ENCODE measurements at places on chromosomes 16 and 17.

GRCh38 chr17:15350777-15351477, 9.5 kb upstream of the TEKT3 start:
- peaks cover 47% of the 10 kb centered on the region for H3K27me3 ChIP-seq
- H3K36me3 ChIP-seq, result no peaks in the 10 kb centered on the region
- no peak overlapping the region for H3K4me3 ChIP-seq
- H3K27ac ChIP-seq, result no peak overlapping the region
- no peak for ATAC-seq

- H3K36me3 ChIP-seq, result no peaks in the 10 kb centered on the region
- H3K27ac ChIP-seq, result no peak overlapping the region
- no peak overlapping the region for H3K4me3 ChIP-seq
- no peak for ATAC-seq
These were observed 250.4 kb downstream of the MRTFB start for GRCh38 chr16:14321542-14321941.

- H3K27ac ChIP-seq, result no peak overlapping the region
- H3K27me3 ChIP-seq, result peaks cover 44% of the 10 kb centered on the region
- no peaks in the 10 kb centered on the region for H3K36me3 ChIP-seq
- peaks cover 5% of the 10 kb centered on the region for H3K4me1 ChIP-seq
- ATAC-seq, result no peak
- no peak overlapping the region for H3K4me3 ChIP-seq
These were observed 19.3 kb upstream of the ADCY9 start for GRCh38 chr16:4135537-4135936.

DNA sequence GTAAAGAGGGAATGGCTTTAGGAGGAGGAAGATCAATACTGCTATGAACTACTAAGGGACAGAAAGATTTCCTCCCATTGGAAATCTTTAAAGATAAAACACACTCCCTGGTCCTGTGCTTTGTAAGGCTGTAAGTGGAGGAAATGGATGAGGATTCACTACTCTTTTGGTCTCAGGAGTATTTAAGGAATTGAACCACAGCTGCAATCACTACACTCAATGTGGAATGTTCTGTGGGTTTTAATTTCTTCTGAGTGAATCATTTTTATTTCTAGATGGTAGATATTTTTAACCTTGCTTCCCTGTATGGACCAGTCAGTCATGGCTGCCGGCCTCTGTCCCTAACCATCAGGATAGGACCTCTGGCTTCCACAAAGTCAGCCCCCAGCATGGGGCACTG, 65.6 kb downstream of the SDR42E1 start:
- no peak overlapping the region for H3K4me3 ChIP-seq
- peak overlapping the region; percentile 22 for H3K27ac ChIP-seq
- no peaks in the 10 kb centered on the region for H3K4me1 ChIP-seq
- H3K27me3 ChIP-seq, result no peaks in the 10 kb centered on the region
- no peak for ATAC-seq

- H3K27me3 ChIP-seq, result peaks cover 68% of the 10 kb centered on the region
- no peak for ATAC-seq
- no peak overlapping the region for H3K27ac ChIP-seq
These were observed 9.0 kb upstream of the TBC1D3B start for GRCh38 chr17:36185416-36185815.

GRCh38 chr16:54696970-54697369, 233.7 kb upstream of the IRX5 start:
- no peaks in the 10 kb centered on the region for H3K4me1 ChIP-seq
- H3K4me3 ChIP-seq, result no peak overlapping the region
- no peak overlapping the region for H3K27ac ChIP-seq
- no peak for ATAC-seq

DNA sequence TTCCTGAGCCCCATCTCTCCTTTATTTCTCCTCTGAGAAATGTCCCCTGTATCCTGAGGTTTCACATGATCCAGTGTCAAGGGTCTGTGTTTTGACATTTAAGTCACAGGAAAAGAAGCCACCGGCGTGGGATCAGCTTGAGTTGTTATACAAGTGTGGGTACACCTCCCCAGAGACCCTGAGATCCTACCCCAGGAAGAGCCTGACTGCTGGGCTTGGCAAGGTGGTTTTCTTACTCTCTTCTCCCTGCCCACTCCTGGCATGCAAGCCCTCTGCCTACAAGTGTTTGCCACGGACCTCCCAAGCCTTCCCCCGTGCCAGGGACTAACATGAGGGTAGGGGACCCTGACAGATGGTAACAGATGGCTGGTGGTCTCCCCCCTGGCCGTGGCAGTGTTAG, 2.8 kb upstream of the ARHGAP27 start:
- H3K4me3 ChIP-seq, result no peak overlapping the region
- H3K36me3 ChIP-seq, result peaks cover 14% of the 10 kb centered on the region
- no peaks in the 10 kb centered on the region for H3K27me3 ChIP-seq
- peaks cover 30% of the 10 kb centered on the region for H3K4me1 ChIP-seq
- H3K27ac ChIP-seq, result peak overlapping the region; percentile 37

- H3K36me3 ChIP-seq, result no peaks in the 10 kb centered on the region
- no peak overlapping the region for H3K27ac ChIP-seq
These were observed 5.9 kb downstream of the RNF43 start for GRCh38 chr17:58411408-58411894.

GRCh38 chr16:57007530-57007929, 18.2 kb downstream of the NLRC5 start:
- peaks cover 88% of the 10 kb centered on the region for H3K4me1 ChIP-seq
- H3K4me3 ChIP-seq, result peak overlapping the region; percentile 15
- H3K36me3 ChIP-seq, result peaks cover 66% of the 10 kb centered on the region
- H3K27me3 ChIP-seq, result no peaks in the 10 kb centered on the region
- ATAC-seq, result peak; percentile 54
- peak overlapping the region; percentile 94 for H3K27ac ChIP-seq

GRCh38 chr16:1689853-1690252, 11.8 kb downstream of the JPT2 start:
- H3K27me3 ChIP-seq, result no peaks in the 10 kb centered on the region
- no peak overlapping the region for H3K4me3 ChIP-seq
- peaks cover 5% of the 10 kb centered on the region for H3K4me1 ChIP-seq

- no peaks in the 10 kb centered on the region for H3K27me3 ChIP-seq
- peaks cover 25% of the 10 kb centered on the region for H3K4me1 ChIP-seq
- ATAC-seq, result no peak
- peak overlapping the region; percentile 70 for H3K27ac ChIP-seq
These were observed 8.4 kb downstream of the ZNF652 start for GRCh38 chr17:49353607-49354006.

DNA sequence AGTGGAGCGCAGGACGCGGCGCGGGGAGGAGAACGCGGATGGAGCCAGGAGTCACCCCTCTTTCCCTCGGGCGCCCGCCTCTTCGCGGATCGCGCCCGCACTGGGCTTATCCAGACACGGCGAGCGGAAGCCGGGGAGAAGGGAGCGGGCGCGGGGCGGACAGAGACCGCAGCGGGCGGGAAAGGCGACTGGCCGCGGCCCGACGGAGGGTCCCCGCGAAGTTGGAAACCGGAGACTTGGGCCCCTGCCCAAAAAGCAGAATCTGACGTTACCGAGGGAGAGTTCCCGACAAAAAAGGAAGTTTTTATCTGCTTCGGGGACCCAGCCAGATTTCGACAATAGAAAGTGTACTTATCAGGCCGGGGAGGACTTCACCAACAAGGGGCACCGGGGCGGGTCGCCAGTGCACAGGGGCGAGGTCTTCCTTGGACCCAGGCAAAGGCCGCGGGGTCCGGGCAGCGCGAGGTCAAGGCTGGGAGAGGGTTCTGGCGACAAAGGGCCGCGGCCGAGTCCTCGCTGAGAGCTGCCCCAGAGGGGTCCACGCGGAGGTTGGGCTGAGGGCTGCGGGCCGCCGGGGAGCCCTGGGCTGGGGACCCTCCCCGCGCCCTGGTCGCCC, 519 bp downstream of the ST6GALNAC2 start:
- no peak for ATAC-seq
- peak overlapping the region; percentile 17 for H3K27ac ChIP-seq
- peak overlapping the region; percentile 79 for H3K4me3 ChIP-seq

DNA sequence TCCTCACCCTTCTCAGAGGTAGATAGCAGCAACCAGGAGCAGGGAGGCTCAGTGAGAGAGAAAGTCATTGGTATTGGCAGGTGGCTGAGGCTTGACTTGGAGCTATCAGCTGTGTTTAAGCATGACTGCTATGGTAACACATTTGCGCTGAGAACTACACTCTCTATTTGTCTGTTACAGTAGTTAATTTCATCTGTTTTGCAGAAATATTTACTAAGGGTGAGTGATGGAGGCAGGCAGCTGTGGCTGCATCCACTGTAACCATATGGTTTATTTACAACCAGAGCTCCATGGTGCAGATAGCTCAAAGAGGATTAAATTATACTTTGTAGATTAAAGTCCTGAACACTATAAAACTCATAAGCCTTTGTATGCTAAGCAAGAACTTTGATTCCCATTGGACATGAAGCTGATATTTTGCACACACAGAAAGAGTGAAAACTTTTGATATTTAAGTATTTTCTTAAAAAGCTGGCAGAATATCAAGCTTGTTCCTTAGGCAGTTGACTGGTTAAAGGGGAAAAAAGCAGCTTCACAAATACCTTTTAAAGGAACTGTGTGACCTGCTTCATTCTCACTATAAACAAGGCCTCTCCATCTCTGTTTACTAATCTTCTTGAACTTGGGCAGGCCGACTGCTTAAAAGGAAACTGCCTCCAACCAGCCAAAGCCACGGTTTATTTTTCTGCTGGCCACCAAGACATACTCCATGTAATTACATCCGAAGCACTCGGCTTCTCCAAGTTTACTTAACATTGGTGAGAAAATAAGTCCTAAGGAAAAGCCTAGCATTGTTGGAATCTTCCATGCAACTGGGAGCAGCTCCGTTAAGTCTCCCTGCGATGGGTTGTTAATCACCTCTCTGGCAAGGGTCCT, 299.8 kb upstream of the ZFHX3 start:
- H3K36me3 ChIP-seq, result no peaks in the 10 kb centered on the region
- H3K27me3 ChIP-seq, result no peaks in the 10 kb centered on the region
- no peak overlapping the region for H3K4me3 ChIP-seq
- ATAC-seq, result no peak
- H3K4me1 ChIP-seq, result no peaks in the 10 kb centered on the region
- no peak overlapping the region for H3K27ac ChIP-seq

DNA sequence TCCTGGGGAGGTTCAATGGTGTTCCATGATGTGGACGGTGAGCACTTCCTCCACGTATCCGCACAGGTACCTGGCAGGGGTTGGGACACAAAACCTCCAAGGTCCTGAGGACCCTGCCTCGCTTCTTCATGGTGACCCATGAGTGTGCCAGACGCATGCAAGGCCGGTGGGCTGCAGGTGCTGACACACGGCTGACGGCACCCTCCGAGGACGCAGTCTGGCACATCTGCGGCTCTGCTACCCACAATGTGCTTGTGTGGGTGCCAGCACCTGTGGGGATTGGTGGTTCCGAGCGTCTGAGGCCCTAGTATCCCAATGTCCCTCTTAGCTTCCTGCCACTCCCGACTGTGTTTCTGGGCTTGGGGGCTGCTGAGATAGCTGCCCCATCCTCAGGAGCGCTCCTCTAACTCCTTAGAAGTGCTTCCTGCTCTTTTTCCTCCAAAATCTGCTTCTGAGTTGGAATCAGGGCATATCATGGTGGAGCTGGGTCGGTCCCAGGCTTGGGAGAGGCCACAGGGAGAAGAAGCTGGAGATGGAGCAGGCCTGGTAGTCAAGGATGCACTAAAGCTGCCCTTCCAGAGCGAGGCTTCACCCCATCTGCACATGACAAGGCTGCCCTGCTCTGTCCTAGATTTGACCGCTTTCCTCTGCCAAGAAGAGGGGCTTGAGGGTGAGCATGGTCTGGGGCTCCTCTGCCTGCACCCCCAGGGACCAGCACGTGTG, 1.6 kb downstream of the CYGB start:
- no peak overlapping the region for H3K4me3 ChIP-seq
- peaks cover 43% of the 10 kb centered on the region for H3K27me3 ChIP-seq
- no peaks in the 10 kb centered on the region for H3K36me3 ChIP-seq
- peaks cover 43% of the 10 kb centered on the region for H3K4me1 ChIP-seq

- no peaks in the 10 kb centered on the region for H3K4me1 ChIP-seq
- ATAC-seq, result no peak
- H3K4me3 ChIP-seq, result no peak overlapping the region
- peaks cover 19% of the 10 kb centered on the region for H3K27me3 ChIP-seq
These were observed 44.1 kb upstream of the MARCHF10 start for GRCh38 chr17:62852195-62852594.

- no peak for ATAC-seq
- H3K4me3 ChIP-seq, result no peak overlapping the region
- peaks cover 36% of the 10 kb centered on the region for H3K4me1 ChIP-seq
- H3K27ac ChIP-seq, result no peak overlapping the region
These were observed 122.1 kb downstream of the SNX29 start for GRCh38 chr16:12098429-12099310.
